Stimulated activated CD4-positive, alpha-beta T cell treated with anti-CD3 and anti-CD28 coated beads, Interleukin-4, amount 100 ng/mL, for 48 hours (primary cell): ENCODE measurements at places on chromosomes 7 and 10.

GRCh38 chr10:58177362-58177947, 90.2 kb downstream of the IPMK start:
- DNase-seq = no peak

DNA sequence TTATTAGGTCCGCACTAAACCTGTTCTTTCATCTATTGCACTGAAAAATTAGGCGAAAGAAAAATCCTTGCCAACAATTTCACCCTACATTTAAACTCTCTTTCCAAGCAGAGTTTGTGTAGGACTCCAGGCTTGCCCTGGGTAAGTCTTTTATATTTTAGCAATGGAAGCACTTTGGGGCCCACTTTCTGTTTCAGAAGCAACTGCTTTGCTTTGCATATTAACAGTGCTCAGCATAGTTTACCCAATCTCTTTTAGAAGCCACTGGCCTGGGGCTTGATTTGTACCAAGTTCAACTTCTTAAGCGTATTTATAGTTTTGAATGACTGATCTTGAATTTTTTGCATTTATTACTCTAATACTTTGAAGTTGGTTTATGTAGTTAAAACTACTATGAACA, 78.8 kb upstream of the MDFIC start:
- no peak for DNase-seq

DNA sequence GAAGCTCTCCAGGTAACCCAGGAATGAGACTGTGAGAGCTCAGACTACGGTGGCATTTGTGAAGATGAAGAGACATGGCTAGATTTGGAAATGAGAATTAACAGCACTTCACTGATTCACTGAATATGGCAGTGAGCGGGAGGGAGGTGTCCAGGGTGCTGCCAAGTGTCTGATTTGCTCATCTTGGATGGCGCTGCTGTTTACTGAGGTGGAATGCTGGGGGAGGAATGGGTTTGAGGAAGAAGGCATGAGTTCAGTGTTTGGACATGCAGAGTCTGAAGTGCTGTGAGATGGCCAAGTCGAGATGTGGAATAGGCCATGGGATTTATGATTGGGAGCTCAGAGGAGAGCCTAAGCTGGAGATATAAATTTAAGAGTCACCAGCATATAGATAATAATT, 437.1 kb upstream of the NPVF start:
- DNase-seq = no peak

GRCh38 chr10:96053985-96054384, 10.6 kb downstream of the CCNJ start:
- DNase-seq = no peak

DNA sequence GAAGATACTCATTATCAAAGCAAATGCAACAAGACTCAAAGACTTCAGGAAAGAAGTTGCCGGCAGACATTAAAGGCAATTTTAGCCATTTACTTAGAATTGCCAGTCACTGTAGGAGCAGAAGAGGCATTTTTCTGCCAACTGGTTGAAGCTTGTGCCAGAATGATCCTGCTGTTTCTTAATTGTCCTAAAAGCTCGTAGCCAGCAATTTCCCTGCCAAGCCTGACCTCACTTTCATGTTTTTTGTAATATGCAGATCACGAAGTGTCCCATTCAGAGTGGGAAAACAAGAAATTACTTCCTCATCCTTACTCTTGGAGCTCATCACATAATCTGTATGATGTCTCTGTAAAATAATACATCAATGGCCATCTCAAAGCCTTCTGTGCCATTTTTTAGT, 130.9 kb upstream of the ANKRD1 start:
- no peak for DNase-seq

DNA sequence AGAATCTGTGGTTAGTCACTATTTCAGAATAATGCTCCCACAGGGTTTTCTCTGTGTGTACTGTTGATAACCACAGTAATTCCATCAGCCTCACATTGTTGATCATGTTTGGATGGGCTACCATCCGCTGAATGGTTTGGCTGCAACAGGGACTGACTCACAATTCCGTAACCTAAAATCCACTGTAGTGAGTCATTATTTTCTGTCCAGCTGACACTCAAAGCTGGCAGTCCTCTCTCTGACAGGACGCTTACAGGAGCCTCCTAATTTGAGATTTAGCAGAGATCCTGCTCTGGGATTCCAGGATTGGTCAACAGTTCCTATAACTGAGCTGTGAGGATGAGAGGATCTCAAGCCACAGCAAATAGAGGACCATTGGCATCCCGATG, 32.7 kb downstream of the VWA2 start:
- no peak for DNase-seq

GRCh38 chr7:137873524-137873923, 26.8 kb upstream of the DGKI start:
- DNase-seq = no peak

GRCh38 chr7:127900732-127901685, 130.2 kb downstream of the LRRC4 start:
- DNase-seq = no peak

DNA sequence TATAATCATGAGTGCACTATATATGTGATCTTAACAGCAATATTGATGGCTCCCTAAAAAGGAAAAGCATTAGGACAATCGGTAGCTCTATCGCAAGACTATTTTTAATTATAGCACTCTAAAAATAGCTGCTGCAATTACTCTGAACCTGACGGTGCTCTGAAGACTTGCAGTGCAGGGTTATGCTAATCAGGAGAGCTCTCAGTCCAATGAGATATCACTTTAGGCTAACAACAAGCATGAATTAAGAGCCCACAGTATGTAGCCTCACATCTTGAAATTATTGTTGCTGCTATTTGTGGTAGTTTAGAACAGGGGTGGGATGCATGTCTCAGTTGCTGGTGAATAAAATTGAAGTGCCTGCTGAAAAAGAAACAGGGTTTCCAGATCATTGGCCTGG, 515.8 kb upstream of the AKR1E2 start:
- no peak for DNase-seq

GRCh38 chr10:11493646-11494045, 117.8 kb downstream of the USP6NL start:
- DNase-seq = no peak
